ENCODE measurements at places on chromosomes 1 and 21. TPM values are rescaled to one million over a fixed set of nuclear protein-coding genes. Genes with fewer than 3 reads are reported as not detected.

DNA sequence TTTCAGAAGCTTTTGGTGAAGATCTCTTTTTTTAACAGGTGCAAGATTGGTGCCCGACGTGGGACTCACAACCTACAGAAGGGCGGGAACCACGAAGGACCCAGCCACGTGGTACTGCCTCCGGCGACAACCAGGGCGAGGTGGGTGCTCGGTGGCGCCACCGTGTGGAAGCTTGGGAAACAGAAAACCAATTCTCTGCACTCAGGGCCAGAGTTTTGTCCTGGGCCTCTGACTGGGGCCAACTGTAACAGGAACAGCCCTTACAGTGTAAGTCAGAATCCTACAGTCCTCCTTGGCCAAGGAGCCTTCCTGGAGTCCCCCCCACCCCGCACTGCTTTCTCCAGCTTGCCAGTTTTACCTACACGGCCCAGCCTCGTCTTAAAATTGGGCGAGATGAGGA lies 11.6 kb upstream of the S100A7A start:
- no peak for DNase-seq

- DNase-seq, result no peak
Observed at GRCh38 chr1:97158691-97159096, 437.1 kb downstream of the PTBP2 start.

DNA sequence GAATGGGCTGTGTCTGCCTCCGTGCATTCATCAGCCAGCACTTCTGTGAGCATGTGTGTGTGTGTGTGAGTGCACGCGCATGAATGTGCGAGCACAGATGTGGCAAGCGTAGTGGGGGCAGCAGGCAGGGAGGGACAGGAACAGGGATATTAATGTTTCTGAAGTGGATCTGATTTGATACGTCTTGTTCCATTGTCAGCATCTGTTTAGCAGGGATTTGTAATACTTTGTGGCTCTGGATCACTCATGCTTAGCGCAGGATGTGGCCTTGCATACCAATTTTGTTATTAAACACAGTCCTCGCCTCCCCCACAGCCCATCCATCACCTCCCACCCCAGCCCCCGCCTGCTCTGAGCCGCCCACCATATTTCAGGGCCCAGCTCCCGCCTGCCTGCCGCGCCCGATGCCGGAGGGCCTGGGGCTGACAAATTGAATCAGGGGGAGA lies 52.4 kb downstream of the TMEM53 start:
- no peak for DNase-seq

Gene IGSF3
- 30.2 TPM for polyA plus RNA-seq

Gene CCDC17
- polyA plus RNA-seq, result 1.8 TPM

Gene BTG3
- 44.0 TPM for polyA plus RNA-seq

Gene OR2T35
- polyA plus RNA-seq, result not detected

Gene COA7
- 19.5 TPM for polyA plus RNA-seq

Gene TMCO2
- polyA plus RNA-seq, result not detected

Data from renal cortex interstitium (tissue), 15 donors.